ENCODE measurements at places on chromosomes 5 and 9.

DNA sequence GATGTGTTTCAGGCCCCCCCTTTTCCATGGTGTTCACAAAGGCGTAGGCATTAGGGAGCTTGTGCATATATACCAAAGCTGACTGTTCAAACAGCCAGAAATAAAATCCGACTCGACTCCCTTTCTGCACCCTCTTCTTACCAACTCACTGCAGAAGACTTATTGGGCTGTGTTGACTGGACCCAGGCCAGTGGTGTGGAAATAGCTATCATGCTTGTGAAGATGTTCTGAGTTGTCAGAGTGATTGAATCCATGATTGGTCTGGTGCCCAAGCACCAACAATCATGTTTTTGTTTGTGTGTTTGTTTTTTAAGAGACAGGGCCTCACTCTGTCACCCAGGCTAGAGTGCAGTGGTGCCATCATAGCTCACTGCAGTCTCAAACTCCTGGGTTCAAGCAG is 21.6 kb downstream of the TJP2 start:
- no peak for DNase-seq

GRCh38 chr9:128293091-128293490 is 17.0 kb downstream of the SWI5 start:
- no peak for DNase-seq

- no peak for DNase-seq
Measured at GRCh38 chr5:14465116-14465515, 116.5 kb upstream of the OTULINL start.

DNA sequence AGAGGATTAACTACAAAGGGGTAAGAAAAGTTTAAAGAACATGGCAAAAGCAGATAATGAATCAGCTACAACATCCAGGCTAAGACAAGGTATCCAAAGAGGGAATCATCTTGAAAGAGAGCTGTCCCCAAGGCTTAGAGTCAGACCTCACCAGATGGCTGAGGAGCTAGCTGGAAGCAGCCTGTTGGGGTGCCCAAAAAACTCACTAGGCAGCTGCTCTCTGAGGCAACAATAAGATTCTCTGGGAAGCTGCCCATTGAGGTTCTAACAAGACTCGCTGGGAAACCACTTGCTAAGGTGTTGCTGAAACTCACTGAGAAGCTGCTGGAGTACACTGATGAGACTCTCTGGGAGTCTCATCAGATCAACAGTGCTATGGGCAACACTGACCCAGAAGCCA is 185.2 kb downstream of the CETN3 start:
- DNase-seq: no peak

GRCh38 chr5:61965490-61965889 is 340.5 kb upstream of the KIF2A start:
- no peak for DNase-seq

- DNase-seq: no peak
Measured at GRCh38 chr5:154363411-154363810, 82.4 kb upstream of the SAP30L start.

All from astrocyte of the hippocampus (primary cell).